RPMI7951 (cell line): ENCODE measurements at places on chromosomes 1 and 21. TPM values are rescaled to one million over a fixed set of nuclear protein-coding genes. Genes with fewer than 3 reads are reported as not detected.

C1orf185 gene
- not detected in 2 replicates for total RNA-seq

FLG gene
- total RNA-seq: under 0.01 and 0.12 TPM in 2 replicates

NBL1 gene
- total RNA-seq: 221 and 222 TPM in 2 replicates

TMEM82 gene
- total RNA-seq: not detected in 2 replicates

ZNF695 gene
- total RNA-seq: 8.4 and 8.8 TPM in 2 replicates

LEFTY1 gene
- total RNA-seq: not detected in 2 replicates

OR2G6 gene
- total RNA-seq: not detected in 2 replicates

GJA4 gene
- total RNA-seq: not detected in 2 replicates

SMYD2 gene
- 75.5 and 82.2 TPM in 2 replicates for total RNA-seq

SLC1A7 gene
- not detected in 2 replicates for total RNA-seq

SLAMF9 gene
- total RNA-seq: 0.60 and 0.88 TPM in 2 replicates

SSR2 gene
- 657 and 685 TPM in 2 replicates for total RNA-seq

KRTAP20-3 gene
- not detected in 2 replicates for total RNA-seq

FCRL5 gene
- not detected in 2 replicates for total RNA-seq

FMO3 gene
- total RNA-seq: 50.1 and 58.6 TPM in 2 replicates

CD1C gene
- total RNA-seq: not detected in 2 replicates

LIX1L gene
- 29.7 and 31.3 TPM in 2 replicates for total RNA-seq

NBPF10 gene
- total RNA-seq: 0.49 and 0.84 TPM in 2 replicates

C1orf198 gene
- 37.6 and 39.2 TPM in 2 replicates for total RNA-seq

HIVEP3 gene
- 4.1 and 5.4 TPM in 2 replicates for total RNA-seq

GBP4 gene
- 0.60 and 0.78 TPM in 2 replicates for total RNA-seq

OR2T11 gene
- not detected in 2 replicates for total RNA-seq

CCDC190 gene
- 0.12 and 0.29 TPM in 2 replicates for total RNA-seq

PRDM2 gene
- total RNA-seq: 7.1 and 9.5 TPM in 2 replicates

CFAP107 gene
- not detected in 2 replicates for total RNA-seq

CTXND2 gene
- not detected in 2 replicates for total RNA-seq

IPO13 gene
- 23.2 and 25.8 TPM in 2 replicates for total RNA-seq

OPRD1 gene
- total RNA-seq: 0.96 and 1.5 TPM in 2 replicates

DIO1 gene
- 0.39 TPM in 1 of 2 replicates, not detected in the other for total RNA-seq

FAM72B gene
- 9.2 and 17.7 TPM in 2 replicates for total RNA-seq

SCCPDH gene
- 25.8 and 31.8 TPM in 2 replicates for total RNA-seq

SLC26A9 gene
- total RNA-seq: under 0.01 TPM in 1 of 2 replicates, not detected in the other

KCNQ4 gene
- total RNA-seq: not detected in 2 replicates

WNT3A gene
- not detected in 2 replicates for total RNA-seq

SPTA1 gene
- not detected in 2 replicates for total RNA-seq

HAO2 gene
- not detected in 2 replicates for total RNA-seq

A3GALT2 gene
- total RNA-seq: not detected in 2 replicates

RGS16 gene
- total RNA-seq: 4.1 and 4.6 TPM in 2 replicates

SLC45A1 gene
- total RNA-seq: 0.20 and 0.84 TPM in 2 replicates

CAPN2 gene
- 202 and 247 TPM in 2 replicates for total RNA-seq

GUCA2A gene
- not detected in 2 replicates for total RNA-seq

SYTL1 gene
- 0.12 TPM in 1 of 2 replicates, not detected in the other for total RNA-seq

STYXL2 gene
- 0.10 and 0.36 TPM in 2 replicates for total RNA-seq
